CD8-positive, alpha-beta memory T cell (primary cell): ENCODE measurements at places on chromosomes 5 and 9.

- H3K36me3 ChIP-seq: no peaks in the 10 kb centered on the region
- no peak for DNase-seq
- H3K27me3 ChIP-seq: no peaks in the 10 kb centered on the region
- H3K4me3 ChIP-seq: no peak overlapping the region
- no peak overlapping the region for H3K27ac ChIP-seq
Measured at GRCh38 chr5:81787474-81788242, 36.8 kb upstream of the SSBP2 start.

DNA sequence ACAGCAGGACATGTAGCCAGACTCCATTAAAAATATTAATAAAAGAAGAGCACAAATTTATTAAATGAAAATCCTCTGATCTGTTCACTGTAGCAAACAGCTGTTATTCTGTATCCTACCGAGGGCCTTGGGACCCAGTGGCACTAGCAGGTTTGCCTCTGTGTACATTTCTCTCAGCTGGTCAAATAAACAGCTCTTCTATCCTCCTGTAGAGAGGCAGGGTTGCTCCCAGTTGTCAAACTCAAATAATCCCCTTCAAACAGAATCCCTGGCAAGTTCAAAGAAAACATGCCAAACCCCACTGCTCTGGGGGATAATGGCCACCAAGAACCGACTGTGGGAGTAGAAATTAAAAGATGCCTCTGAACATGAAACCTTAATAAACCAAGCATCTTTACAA lies 1262.0 kb upstream of the DMAC1 start:
- DNase-seq: no peak
- no peak overlapping the region for H3K4me3 ChIP-seq
- H3K4me1 ChIP-seq: no peaks in the 10 kb centered on the region
- no peak overlapping the region for H3K27ac ChIP-seq

DNA sequence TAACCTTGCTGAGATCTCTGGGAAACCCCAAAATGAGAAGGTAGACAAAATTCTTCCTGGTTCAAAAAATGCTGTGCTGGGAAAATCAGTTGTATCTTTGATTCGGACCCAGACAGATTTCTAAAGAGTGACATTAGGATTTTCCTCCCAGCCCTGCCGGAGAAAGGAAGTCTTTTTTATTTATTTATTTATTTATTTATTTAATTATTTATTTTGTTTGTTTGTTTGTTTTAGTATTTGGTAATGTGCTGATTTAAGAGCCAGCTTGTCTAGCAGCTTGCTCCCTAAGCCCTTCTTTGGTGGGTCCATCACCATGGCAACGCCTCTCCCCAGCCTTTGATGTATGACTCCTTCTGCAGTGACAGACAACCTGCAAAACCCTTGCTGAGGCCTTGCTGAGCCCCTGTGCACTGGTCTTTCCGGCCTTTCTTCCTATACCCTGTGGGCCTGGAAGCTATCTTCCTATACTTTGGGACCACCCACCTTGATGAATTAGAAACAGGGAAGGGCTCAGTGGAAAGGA lies 60.6 kb upstream of the AFAP1L1 start:
- H3K4me3 ChIP-seq: no peak overlapping the region
- no peaks in the 10 kb centered on the region for H3K27me3 ChIP-seq
- DNase-seq: no peak

- H3K27me3 ChIP-seq: no peaks in the 10 kb centered on the region
- H3K4me1 ChIP-seq: peaks cover 2% of the 10 kb centered on the region
- no peak overlapping the region for H3K27ac ChIP-seq
- no peak for DNase-seq
Measured at GRCh38 chr5:160513485-160513884, 91.8 kb downstream of the PTTG1 start.

DNA sequence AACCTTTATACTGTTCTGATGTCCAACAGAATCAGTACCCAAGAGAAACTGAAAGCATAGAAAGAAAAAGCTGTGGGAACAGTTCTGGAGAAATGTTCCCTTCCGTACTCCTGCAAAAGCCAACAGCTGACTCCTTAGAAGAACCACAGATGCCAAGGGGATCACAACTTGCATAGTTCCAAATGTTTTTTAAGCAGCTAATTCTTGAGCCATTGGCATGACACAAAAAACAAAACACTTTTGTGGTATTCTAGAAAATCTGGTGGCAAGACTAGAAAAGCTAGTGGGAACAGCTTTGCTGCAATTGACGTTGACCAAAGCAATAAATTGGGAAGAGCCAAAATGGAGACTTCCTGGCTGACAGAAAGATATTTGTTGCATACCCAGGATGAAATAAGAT lies 189.9 kb downstream of the ARL15 start:
- no peaks in the 10 kb centered on the region for H3K27me3 ChIP-seq
- no peak for DNase-seq
- no peaks in the 10 kb centered on the region for H3K4me1 ChIP-seq
- no peak overlapping the region for H3K4me3 ChIP-seq
- H3K36me3 ChIP-seq: no peaks in the 10 kb centered on the region

DNA sequence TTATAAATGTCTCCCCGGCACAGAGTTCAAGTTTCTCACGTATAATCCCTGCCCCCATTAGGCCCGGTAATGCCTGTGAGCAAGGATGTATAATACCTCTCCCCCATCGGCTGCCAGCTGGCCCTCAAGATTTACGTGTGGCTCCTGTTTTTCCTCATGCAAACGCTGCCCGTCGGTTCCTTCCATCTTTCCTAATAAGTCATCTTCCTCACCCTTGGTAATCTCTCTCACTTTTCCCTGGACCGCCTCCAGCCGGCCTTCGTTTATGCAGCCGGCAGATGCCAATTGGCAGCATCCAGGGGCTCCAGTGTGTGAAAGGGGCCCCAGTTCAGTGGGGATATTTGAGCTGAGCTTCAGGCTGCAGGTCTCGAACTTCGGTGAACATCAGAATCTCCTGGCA lies 86.5 kb upstream of the NEURL1B start:
- DNase-seq: no peak
- no peaks in the 10 kb centered on the region for H3K4me1 ChIP-seq
- no peaks in the 10 kb centered on the region for H3K36me3 ChIP-seq
- no peaks in the 10 kb centered on the region for H3K27me3 ChIP-seq
- no peak overlapping the region for H3K27ac ChIP-seq

- H3K36me3 ChIP-seq: no peaks in the 10 kb centered on the region
- H3K4me1 ChIP-seq: no peaks in the 10 kb centered on the region
- no peak overlapping the region for H3K27ac ChIP-seq
- DNase-seq: no peak
- H3K27me3 ChIP-seq: no peaks in the 10 kb centered on the region
Measured at GRCh38 chr5:84265130-84265529, 119.5 kb downstream of the EDIL3 start.

DNA sequence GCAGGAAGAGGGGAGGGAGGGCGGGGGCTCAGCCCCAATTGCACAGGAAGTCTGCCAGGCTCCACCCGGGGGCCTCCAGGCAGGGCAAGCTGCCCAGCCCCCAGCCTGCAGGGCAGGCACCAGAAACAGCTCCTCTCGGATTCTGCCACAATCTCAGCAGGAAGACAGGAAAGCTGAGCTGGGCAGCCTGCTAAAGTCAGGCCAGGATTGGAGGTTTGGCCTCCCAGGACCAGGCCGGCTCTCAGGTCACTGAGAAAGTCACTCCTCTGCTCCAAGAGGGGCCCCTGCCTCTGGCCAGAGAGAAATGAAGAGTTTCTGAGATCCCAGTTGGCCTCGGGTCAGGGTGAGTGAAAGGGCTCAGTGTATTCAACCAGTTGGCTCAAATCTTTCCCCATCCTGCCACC lies 54.6 kb upstream of the STXBP1 start:
- peak overlapping the region; percentile 59 for H3K4me3 ChIP-seq
- no peaks in the 10 kb centered on the region for H3K36me3 ChIP-seq
- H3K27me3 ChIP-seq: no peaks in the 10 kb centered on the region
- peak overlapping the region; percentile 25 for H3K27ac ChIP-seq
- H3K4me1 ChIP-seq: peaks cover 48% of the 10 kb centered on the region
- no peak for DNase-seq

DNA sequence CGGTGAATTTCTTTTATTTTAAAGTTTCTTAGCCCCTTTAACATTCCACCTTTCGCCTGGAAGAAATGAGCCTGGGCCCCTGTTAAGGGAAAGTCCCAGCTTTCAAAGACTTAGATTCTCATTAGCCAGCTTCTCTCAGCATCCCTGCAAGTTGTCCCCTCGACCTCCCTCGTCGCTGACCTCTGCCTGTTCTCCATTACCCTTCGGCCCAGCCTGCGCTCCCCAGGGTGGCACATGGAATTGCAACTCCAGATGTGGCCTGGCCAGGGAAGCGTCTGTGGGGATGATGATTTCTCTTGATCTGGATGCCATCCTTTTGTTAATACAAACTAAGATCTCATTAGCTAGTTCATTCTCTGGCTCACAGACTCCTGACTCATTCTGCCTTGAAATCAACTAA lies 43.4 kb upstream of the FANCC start:
- no peaks in the 10 kb centered on the region for H3K36me3 ChIP-seq
- no peaks in the 10 kb centered on the region for H3K4me1 ChIP-seq
- no peak overlapping the region for H3K27ac ChIP-seq
- H3K27me3 ChIP-seq: peaks cover 3% of the 10 kb centered on the region
- no peak overlapping the region for H3K4me3 ChIP-seq
- no peak for DNase-seq

- H3K27ac ChIP-seq: no peak overlapping the region
- H3K36me3 ChIP-seq: no peaks in the 10 kb centered on the region
- no peak for DNase-seq
- peaks cover 35% of the 10 kb centered on the region for H3K27me3 ChIP-seq
Measured at GRCh38 chr5:73214306-73214705, 41.3 kb downstream of the TMEM174 start.

DNA sequence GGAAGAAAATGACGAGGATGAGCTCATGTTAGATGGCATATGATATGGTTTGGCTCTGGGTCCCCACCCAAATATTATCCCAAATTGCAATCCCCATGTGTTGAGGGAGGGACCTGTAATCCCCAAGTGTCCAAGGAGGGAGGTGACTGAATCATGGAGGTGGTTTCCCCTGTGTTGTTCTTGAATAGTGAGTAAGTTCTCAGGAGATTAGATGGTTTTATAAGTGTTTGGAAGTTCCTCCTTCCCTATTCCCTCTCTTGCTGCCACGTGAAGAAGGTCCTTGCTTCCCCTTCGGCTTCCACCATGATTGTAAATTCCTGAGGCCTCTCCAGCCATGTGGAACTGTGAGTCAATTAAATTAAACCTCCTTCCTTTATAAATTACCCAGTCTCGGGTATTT lies 10.1 kb downstream of the EDIL3 start:
- no peak for DNase-seq
- H3K27ac ChIP-seq: no peak overlapping the region
- no peak overlapping the region for H3K4me3 ChIP-seq
- H3K36me3 ChIP-seq: no peaks in the 10 kb centered on the region

GRCh38 chr9:88041447-88041846 lies 67.1 kb upstream of the CDK20 start:
- H3K4me1 ChIP-seq: no peaks in the 10 kb centered on the region
- no peak overlapping the region for H3K27ac ChIP-seq
- H3K27me3 ChIP-seq: no peaks in the 10 kb centered on the region
- H3K4me3 ChIP-seq: no peak overlapping the region

- H3K27me3 ChIP-seq: no peaks in the 10 kb centered on the region
- no peaks in the 10 kb centered on the region for H3K36me3 ChIP-seq
- DNase-seq: no peak
- H3K4me1 ChIP-seq: no peaks in the 10 kb centered on the region
- H3K27ac ChIP-seq: no peak overlapping the region
Measured at GRCh38 chr9:81317939-81318338, 371.4 kb downstream of the TLE1 start.

- no peaks in the 10 kb centered on the region for H3K4me1 ChIP-seq
- no peak for DNase-seq
- no peaks in the 10 kb centered on the region for H3K36me3 ChIP-seq
- H3K27me3 ChIP-seq: no peaks in the 10 kb centered on the region
Measured at GRCh38 chr9:69623276-69623675, 48.9 kb downstream of the APBA1 start.

DNA sequence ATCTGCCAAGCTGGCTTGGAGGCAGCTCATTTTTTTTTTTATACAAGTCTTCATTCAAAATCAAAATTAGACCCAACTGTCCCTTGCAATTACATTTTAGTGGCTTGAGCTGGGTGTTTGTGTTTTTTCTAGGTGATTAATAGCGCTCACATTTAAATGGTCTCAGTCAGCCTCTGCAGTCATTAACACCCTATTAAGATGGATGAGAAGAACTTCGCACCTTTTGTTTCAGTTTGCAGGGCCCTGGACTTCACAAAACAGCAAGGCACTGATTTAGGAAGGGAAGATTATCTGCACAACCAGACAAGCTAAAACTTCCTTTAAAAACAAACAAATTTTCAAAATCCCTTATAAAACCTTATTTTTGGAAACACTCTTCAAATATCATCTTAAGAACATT lies 374.8 kb downstream of the EFNA5 start:
- H3K4me1 ChIP-seq: no peaks in the 10 kb centered on the region
- no peak for DNase-seq
- H3K27me3 ChIP-seq: no peaks in the 10 kb centered on the region
- no peak overlapping the region for H3K4me3 ChIP-seq
- no peaks in the 10 kb centered on the region for H3K36me3 ChIP-seq

- no peaks in the 10 kb centered on the region for H3K36me3 ChIP-seq
- no peak overlapping the region for H3K27ac ChIP-seq
- no peaks in the 10 kb centered on the region for H3K4me1 ChIP-seq
- H3K4me3 ChIP-seq: no peak overlapping the region
- no peak for DNase-seq
Measured at GRCh38 chr5:153630546-153630945, 140.1 kb downstream of the GRIA1 start.

DNA sequence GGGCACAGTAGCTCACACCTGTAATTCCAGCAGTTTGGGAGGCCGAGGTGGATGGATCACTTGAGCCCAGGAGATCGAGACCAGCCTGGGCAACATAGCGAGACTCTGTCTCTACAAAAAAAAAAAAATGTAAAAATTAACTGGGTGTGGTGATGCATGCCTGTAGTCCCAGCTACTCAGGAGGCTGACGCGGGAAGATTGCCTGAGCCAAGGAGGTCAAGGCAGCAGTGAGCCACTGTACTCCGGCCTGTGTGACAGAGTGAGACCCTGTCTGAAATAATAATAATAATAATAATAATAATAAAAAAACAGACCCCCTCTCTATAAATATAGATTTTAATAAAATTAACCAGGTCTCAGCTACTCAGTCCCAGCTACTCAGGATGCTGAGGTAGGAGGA lies 179.7 kb downstream of the AOPEP start:
- no peaks in the 10 kb centered on the region for H3K36me3 ChIP-seq
- no peaks in the 10 kb centered on the region for H3K27me3 ChIP-seq
- DNase-seq: no peak
- H3K27ac ChIP-seq: no peak overlapping the region
- H3K4me3 ChIP-seq: no peak overlapping the region
- H3K4me1 ChIP-seq: no peaks in the 10 kb centered on the region

DNA sequence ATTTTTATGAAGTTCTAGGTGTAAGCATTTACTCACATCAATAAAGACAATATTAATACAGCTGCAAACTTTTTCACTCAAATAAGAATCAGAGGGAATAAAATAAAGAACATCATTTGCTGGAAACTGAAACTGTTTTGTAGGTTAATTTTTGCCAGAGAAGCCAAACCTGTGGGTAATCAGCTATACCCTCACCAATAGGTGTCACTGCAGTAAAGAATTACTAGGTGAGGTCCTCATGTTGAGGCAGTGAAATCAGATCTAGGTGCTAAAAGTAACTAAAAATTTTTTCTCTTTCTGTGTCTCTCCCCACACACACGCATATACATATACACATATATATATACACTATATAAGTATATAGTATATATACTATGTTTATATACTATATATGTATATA lies 1016.3 kb upstream of the SEMA6A start:
- no peak overlapping the region for H3K27ac ChIP-seq
- H3K36me3 ChIP-seq: no peaks in the 10 kb centered on the region
- no peak for DNase-seq
- H3K4me3 ChIP-seq: no peak overlapping the region

GRCh38 chr9:127318651-127319167 lies 54.1 kb downstream of the GARNL3 start:
- no peaks in the 10 kb centered on the region for H3K27me3 ChIP-seq
- no peak for DNase-seq
- no peak overlapping the region for H3K4me3 ChIP-seq
- H3K27ac ChIP-seq: no peak overlapping the region
